ENCODE measurements at places on chromosomes 7 and 10. TPM values are rescaled to one million over a fixed set of nuclear protein-coding genes. Genes with fewer than 3 reads are reported as not detected.

DNA sequence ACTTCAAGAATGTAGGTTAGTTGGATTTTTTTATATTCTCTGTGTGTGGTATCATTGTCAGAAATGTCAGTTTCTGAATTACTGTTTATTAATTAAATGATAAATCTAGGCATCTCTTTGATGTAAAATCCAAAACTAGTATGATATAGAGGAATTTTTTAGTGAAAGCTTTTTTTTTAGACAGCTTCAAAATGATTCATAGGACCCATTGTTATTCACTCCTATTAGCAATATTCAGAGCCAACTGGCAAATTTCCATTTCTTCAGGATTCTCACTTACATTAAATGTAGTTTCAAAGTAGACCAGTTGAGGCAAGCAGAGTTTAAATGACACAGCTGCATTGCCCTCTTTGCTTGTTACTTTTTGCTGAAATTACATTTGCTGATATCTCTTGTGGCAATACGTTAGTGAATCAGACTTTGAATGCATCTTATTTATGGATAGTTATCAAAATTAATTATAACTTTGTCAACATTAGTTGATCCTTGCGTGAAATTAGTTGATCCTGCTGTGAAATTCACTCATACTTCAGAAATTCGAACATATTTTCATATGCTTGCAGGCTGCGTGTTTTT, 20.3 kb downstream of the ZNF277 start:
- DNase-seq: no peak

DNA sequence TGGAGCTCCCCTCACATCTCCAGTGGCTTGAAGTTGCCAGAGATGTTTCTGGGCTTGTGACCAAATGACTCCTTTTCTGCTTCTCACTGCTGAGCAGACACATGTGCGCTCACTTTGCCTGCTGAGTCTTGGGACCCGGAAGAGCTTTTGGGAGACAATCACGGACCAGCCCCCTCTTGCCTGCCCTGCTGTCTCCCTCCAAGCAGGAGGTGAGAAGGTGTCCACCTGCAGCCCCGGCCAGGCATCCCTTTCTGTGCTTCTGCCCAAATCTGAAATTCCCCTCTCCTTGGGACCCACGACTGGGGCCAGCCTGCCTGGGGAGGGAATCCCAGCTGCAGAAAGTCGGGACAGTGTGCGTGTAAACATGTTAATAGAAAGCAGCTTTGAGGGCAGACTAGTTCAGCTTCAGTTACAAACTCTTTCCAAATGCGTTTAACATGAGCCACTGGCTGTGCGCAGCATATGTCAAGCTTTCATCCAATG, 31.7 kb downstream of the HTRA1 start:
- DNase-seq: no peak

The DUSP5 gene
- 61.6 TPM for total RNA-seq

GRCh38 chr10:16562891-16563290, 41.2 kb upstream of the C1QL3 start:
- no peak for DNase-seq

DNA sequence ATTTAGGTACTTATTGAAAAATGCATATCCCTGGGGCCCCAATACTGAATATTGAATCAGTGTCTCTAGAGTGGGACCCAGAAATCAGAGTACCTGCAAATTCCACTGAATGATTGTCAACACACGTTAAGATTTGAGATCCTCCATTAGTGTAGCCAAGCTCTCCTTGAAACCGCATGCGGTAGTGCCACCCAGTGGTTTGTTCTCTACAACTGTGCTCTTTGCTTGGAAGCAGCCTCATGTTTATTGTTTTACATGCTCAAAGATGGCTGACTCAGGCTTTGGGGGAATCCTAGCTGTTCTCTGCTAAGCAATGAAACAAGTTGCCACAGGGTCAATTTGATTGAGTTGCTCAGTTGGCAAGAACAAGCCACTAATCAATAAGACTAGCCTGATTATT, 340.2 kb upstream of the CELF2 start:
- no peak for DNase-seq

- no peak for DNase-seq
Measured at GRCh38 chr10:15715619-15716227, 4.0 kb downstream of the ITGA8 start.

DNA sequence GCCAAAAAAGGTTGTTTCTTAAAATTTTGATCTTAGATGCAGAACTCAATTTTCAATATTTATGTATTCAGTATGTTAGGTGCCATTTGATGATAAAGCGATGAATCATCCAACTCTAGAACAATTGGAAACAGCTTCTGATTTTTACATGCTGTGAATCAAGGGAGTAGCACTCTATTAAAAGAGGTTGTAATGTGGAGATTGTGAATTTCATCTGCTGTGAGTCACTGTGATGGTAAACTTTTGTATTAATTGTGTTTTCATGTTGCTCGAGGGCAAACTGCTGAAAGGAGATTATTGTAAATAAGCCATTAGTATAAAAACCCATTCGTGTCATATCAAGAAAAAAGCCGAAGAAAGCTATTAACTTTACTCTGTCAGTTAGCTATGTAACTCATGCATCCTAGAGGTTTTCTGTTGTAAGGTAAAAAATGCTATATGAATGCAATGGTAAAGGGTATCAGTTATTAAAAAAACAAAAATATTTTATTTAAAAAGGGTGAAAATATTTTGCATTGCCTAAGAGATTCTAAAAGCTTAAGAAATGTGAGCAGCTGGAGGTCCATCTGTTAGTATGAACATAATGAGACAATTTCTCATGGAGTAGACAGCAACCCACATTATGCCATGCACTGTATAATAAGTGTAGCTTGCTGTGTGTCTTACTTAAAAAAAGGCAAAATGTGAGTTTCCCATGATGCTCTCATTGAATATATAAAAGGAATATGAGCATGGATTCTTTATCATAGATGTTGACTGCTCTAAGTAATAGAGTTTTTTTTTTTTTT, 511.0 kb upstream of the PCDH15 start:
- no peak for DNase-seq

- no peak for DNase-seq
Measured at GRCh38 chr7:123916240-123916724, 8.8 kb upstream of the SPAM1 start.

GRCh38 chr7:9870674-9871073, 1103.0 kb upstream of the PHF14 start:
- no peak for DNase-seq

The FAM25A gene
- not detected for total RNA-seq

The RBP3 gene
- not detected for total RNA-seq

DNA sequence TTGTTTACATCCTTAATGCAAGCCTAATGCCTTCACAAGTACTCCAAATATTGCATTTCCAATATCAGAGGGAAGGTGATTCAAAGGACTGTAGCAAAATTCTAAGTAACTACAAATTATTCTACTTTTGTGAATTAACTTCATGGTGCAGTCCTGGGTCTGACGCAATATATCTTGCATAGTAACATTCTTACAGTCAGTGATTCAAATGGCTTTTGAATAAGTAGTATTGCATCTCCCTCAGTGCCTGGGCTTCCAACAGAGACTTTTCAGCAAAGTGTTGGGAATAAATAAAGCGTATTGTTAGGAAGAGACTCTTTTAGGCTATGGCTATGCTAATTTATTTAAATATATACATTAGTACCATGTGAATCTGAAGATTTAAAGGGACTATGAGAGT, 564.7 kb upstream of the COBL start:
- no peak for DNase-seq

DNA sequence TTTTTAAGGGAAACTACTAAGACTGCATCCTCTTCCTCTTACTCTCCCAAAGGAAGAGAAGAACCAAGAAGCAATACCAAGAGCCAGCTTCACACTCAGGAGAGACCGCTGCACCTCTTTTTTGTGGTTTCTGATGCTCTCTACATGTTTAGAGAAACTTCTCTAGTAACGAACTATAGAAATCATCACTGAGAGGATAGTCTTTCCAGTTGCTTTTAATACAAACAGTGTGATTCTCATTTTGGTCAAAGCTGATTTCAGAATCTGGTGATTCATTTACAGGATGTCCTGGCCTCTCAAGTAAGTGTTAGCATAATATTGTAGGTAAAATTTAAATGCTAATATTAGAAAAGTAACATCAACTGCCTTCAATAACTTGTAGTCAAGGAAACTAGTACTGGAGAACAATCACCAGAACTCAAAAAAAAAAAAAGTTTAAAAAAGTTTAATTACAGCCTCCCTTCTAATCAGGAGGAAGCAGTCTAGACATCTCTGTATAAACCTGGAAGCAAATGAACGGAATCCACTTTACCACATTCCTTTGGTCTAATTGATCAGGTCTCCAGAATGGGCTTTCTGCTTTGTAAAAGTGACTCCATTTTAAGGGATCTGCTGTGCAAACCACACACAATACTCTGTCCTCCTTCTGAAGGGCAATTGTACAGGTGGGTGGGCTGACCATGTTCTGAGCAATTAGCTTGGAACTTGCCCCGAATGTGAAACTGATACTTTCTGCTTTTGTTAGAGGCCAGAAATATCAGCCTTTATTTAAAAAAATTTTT, 3.0 kb downstream of the LAMB1 start:
- no peak for DNase-seq

The SHH gene
- total RNA-seq: 28.3 TPM

GRCh38 chr7:142409471-142409870, 151.6 kb upstream of the PRSS58 start:
- no peak for DNase-seq

The SFXN4 gene
- 40.8 TPM for total RNA-seq

The MUC3A gene
- total RNA-seq: 23.5 TPM

The CPA4 gene
- 17.4 TPM for total RNA-seq

The PPP1R3A gene
- total RNA-seq: not detected

DNA sequence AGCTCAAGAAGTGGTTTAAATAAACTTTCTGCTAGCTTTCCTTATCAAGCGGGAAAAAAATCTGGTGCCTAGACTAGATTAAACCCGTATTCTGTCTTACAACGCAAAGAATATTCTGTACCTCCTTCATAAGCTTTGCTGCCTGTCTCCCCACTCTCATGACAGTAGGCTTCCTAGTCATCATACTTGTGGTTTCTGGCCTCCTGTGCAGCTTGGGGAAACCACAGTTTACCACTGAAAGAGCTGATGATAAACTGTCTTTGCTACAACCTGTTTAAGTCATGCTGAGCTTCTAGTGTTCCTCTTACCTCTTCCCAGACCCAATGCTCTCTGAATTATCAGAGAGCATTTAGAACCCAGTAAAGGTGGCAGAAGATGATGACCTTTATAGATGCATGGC, 55.0 kb downstream of the PODXL start:
- DNase-seq: no peak

DNA sequence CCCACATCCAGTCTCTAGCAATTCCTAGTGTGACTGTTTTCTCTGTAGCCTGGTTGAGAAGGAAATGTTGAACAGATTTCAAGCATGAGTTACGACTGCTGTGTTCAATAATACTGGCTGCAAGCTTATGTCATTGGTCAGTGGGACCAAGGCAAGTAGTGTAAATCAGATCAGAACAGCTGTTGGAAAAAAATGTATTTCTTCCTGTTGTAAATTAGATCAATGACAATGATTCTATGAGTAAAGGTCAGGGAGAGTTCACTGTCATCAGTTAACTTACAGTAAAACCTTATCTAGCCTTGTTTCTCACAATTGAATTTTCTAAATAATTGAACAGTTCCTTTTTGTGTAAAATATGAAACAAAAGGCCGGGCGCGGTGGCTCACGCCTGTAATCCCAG, 6.7 kb downstream of the OTUD1 start:
- no peak for DNase-seq
